ENCODE measurements at places on chromosomes 5 and 9.

GRCh38 chr5:118115791-118116190 lies 872.6 kb downstream of the DTWD2 start:
- no peak for DNase-seq

DNA sequence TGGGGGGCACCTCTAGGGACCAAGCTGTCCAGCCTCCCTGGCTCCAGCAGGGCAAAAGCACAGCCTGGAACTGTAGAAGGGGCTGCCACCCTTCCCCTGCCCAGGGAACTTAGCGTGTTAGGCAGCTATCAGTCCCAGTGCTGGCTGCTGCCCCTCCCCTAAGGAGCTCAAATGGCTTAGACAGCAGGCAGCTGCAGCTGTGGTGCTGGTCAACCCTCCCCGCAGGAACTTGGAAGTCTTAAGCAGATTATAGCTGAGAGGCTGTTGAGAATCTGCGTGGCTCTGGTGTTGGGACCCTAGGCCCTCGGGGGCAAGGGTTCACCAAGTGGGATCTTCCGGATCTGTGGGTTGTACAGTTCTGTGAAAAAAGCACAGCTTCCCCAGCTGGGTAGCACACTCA lies 536.5 kb upstream of the CDH10 start:
- no peak for DNase-seq

- no peak for DNase-seq
Measured at GRCh38 chr5:68762201-68762600, 331.6 kb upstream of the SLC30A5 start.

DNA sequence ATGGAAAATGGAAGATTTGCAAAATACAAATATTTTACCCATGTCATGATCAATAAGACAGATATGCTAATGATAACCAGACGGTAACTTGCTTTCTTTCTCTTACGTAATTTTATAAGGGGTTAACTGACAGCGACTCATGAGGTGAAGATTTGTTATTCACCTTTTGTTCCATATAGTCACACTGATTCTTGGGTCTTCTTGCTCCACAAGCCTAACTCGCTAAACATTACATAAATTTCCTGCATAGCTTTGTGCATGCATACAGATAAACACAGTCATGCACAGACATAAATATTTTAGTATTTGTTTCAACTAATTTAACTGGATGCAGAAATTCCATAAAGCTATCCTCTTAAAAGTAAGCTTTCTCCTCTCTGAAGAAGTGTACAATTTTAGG lies 225.9 kb downstream of the VPS13A start:
- no peak for DNase-seq

DNA sequence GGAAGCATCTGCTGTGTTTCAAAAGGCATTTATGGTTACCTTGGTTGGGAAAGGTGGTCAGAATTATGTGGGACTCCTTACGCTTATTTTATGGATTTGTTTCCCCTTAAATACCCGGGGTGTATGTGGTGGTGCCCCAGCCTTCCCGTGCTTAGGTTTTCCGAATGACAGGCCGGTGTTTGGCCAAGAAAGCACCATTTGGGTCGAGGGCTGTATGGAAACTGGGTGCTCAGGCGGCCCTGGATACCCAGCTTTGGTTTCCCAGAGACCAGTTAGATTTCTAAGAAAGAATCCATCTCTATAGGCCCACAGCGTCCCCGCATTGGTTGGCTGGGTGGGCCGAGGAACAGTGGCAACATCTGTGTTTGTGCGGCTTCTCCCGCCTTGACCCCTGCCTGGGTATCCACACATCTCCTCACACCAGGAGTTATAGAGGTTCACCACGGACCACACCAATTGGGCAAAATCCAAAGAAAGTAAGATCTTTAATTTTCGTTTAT lies 868 bp downstream of the ARHGEF28 start:
- no peak for DNase-seq

Measured in stimulated activated CD4-positive, alpha-beta T cell treated with anti-CD3 and anti-CD28 coated beads, TNF-alpha, amount 100 ng/mL, for 24 hours (primary cell).